ENCODE measurements at places on chromosomes 2 and 18.

GRCh38 chr2:195320413-195320973, 336.5 kb upstream of the SLC39A10 start:
- no peak for DNase-seq

DNA sequence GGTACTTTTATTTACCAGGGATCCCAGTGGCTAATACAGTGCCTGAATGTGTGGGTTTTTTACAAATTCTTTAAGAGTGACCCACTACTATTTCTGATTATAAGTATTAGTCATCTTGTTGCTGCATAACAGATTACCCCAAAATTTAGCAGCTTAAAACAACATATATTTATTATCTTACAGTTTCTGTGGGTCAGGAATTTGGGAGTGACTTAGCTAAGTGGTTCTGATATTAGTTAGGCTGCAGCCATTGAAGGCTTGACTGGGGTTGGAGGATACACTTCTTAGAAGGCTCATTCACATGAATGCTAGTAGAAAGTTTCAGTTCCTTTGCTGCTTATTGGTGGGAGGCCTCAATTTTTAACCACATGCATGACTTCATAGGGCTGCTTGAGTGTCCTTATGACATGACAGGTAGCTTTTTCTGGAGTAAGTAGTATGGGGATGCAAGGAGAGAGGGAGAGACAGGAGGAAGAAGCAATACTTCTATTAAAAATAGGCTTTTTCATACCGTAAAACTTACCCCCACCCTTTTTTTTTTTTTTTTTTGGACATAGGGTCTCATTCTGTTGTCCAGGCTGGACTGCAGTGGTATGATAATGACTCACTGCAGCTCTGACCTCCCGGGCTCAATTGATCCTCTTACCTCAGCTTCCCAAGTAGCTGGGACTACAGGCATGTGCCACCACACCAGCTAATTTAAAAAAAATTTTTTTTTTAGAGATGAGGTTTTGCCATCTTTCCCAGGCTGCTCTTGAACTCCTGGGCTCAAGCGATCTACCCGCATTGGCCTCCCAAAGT, 13.3 kb upstream of the POLE4 start:
- no peak for DNase-seq

DNA sequence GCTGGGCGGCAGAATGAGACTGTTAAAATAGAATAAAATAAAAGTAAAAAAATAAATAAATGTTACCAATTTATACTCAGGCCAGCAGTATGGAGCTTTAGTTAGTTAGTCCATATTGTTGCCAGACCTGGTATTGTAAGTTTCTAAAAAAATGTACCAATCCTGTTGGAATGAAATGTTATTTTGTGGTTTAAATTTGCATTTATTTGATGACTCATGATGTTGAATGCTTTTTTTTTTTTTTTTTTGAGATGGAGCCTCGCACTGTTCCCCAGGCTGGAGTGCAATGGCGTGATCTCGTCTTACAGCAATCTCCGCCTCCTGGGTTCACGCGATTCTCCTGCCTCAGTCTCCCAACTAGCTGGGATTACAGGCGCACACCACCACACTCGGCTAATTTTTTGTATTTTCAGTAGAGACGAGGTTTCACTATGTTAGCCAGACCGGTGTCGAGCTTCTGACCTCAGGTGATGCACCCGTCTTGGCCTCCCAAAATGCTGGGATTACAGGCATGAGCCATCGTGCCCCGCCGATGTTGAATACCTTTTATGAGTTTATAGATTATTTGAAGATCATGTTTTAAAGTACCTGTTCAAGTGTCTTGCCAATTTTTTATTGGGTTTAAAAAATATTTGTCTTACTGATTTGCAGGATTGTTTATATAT, 5.7 kb upstream of the PTPRN start:
- DNase-seq: no peak

DNA sequence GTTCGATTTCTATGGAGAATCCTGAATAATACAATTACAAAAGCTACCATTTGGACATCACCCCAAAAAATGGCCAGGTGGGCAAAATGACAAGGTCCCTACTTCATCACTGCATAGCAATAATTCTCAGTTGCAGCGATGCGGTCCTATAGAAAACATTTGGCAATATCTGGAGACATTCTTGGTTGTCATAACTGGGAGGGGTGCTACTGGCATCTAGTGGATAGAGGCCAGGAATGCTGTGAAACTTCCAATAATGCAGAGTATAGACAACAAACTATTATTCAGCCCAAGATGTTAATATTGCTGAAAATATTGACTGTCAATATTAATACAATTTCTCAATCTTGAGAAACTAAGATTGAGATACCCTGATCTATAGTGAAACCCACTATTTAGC, 637.8 kb upstream of the PKDCC start:
- no peak for DNase-seq

- no peak for DNase-seq
These were observed 20.1 kb downstream of the PAX8 start for GRCh38 chr2:113258471-113259147.

- no peak for DNase-seq
These were observed 23.5 kb downstream of the PRKRA start for GRCh38 chr2:178427458-178427857.

- no peak for DNase-seq
These were observed 86.0 kb downstream of the TAF4B start for GRCh38 chr18:26312199-26312598.

DNA sequence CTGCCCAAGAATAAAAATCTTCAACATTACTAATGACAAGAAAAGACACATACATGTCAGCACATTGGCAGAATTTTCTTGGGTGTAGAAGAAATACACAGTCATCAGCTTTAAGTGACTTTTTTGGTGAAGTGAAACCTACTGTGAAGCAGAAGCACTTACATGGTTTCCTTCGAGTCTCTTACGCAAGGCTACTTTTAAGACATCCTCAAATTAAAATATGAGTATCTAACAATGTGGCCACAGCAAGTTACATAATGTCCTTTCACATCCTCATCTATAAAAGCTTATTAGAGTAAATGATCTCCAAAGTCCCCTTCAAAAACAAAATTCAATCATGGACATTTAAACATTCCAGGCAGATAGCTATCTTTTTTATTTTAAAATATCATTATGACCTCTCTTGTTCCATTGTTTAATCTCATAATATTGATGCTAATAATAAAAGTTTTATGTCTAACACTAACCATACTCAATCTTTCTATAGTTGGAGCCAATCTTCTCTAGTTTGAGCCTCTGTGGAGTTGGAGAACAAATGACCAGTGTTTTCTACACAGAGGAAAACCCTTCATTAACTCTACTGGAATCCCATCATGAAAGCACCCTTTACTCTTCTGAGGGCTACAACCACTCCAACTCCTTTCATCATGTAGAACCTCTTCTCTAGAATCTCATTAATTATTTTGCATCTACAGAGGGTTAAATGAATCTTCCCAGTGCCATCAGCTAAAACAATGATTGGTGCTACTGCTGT, 182.2 kb upstream of the ZFP36L2 start:
- DNase-seq: no peak

DNA sequence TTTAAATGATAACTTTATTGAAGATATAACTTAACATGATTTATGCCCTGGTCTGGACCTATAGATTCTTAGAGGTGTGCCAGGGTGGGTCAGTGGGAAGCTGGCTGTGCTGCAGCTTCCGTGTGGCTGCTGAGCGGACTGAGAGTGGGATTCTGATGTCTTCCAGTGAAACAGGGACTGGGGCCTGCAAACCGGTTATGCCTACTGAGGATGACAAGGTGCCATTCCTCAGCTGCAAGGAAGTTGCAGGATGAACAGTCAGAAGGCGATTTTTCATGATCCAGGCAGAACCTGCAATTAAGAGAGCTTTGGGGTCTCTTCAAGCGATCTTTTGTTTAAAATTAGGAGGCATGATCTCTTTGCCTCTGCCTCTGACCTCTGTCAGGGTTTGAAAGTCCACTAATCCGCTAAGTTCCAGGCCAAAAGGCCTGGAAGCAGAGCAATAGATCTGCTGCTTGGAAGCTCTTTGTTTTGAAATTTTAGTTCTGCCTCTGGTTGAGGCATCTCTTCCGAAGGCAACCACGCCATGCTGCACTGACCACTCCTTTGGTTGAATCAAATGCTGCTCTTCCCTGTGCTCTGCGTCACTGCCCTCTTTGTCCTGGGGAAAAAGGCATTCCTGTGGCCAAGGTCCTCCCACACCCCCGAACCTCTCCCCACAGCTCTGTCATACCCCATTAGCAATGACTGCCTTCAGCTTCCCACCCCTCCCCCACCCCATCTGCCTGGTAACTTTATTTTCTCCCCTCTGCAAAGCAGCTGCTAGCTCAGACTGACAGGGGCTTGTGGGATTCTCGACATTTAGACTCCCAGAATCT, 2.0 kb downstream of the TMEM169 start:
- DNase-seq: no peak

DNA sequence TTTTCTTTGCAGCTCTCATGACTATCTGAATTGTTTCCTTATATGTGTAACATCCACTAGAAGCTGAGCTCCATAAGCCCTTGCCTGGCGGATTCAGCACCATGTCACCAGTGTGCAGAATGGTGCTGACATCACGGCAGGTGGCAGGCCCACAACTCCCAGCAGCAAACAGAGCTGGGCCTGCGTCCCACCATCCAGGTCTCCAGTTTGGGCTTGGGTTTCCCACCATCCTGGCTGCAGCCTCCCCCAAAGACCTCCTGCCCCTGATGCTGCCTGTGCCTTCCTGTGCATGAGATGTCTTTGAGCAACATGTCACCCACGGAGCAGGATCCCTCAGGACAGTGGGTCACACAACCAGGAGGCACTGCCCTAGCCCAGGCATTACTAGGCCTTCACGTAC, 113.1 kb downstream of the TNS1 start:
- DNase-seq: no peak

DNA sequence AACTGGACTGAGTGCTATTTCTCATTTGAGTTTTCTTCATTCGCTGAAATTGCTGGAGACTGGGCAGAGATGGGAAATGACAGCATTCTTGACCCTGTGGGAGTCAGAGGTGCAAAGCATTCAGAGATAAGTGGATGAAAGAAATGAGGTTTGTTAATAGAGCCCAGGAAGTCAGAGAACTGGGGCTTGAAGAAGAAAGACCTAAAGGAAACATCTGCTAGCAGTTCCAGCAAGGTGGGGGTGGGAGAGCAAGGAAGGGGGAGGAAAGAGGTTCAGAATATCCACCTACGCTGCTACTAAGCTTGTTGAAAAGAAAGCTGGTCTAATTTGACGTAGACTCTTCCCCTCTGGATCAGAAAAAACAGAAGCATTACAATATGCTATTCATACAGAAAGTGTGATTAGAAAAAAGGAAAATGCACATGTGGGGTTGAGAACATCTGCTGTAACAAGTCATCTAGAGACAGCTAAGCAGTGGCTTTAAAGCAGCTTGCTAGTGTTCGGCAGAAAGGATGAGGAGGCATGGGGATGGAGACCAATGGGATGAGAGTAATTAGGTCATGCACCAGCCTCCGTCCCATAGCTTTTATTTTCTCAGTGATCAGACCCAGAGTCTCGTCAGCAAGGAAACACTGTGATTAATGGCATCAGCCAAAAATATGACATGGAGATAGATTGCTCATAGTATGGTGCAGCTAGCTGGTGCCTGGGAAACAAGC, 29.7 kb downstream of the NAB1 start:
- DNase-seq: no peak

GRCh38 chr2:60836491-60836890, 44.9 kb upstream of the REL start:
- no peak for DNase-seq

- no peak for DNase-seq
These were observed 49.0 kb upstream of the TMEM18 start for GRCh38 chr2:726169-726568.

GRCh38 chr2:108417254-108417653, 31.8 kb upstream of the GCC2 start:
- no peak for DNase-seq

DNA sequence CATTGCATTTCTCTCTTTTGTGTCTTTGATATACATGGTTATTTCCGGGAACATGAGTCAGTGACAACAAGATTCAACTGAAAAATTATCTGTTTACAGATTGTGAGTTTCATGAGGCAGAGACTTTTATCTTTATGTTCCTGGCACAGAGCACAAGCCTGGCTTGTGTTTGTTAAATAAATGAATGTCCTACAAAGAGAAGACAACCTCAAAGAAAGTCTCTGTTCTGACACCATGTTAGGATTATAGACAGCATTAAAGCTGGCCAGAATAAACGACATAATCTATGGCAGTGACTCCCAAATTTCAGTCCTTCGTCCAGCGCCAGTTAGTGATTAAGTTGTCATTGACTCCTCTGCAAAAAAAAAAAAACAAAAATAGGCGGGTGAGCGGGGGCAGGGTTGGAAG, 97.4 kb upstream of the DNAJC10 start:
- no peak for DNase-seq

- DNase-seq: no peak
These were observed 396.4 kb upstream of the LRRTM1 start for GRCh38 chr2:80700961-80701360.

DNA sequence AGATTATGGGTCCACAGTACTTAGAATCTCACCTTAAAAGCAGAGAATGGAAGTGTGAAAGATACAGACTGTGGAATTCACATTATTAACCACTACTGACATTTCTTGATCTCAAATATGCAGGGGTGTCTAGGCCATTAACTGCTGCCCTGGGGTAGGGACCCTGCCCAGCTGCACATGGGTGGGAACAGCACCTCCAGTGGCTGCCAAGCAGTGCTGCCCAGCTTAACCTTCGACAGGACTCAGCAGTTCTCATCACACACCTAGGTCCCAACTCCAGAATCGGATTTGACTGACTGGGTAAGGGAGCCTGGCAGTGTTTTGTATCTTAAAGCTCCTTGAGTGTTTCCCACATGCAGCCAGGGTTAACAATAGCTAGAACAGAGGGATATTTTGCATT, 14.9 kb downstream of the ERFE start:
- no peak for DNase-seq

- no peak for DNase-seq
These were observed 286.4 kb downstream of the CDH19 start for GRCh38 chr18:66317243-66318090.

DNA sequence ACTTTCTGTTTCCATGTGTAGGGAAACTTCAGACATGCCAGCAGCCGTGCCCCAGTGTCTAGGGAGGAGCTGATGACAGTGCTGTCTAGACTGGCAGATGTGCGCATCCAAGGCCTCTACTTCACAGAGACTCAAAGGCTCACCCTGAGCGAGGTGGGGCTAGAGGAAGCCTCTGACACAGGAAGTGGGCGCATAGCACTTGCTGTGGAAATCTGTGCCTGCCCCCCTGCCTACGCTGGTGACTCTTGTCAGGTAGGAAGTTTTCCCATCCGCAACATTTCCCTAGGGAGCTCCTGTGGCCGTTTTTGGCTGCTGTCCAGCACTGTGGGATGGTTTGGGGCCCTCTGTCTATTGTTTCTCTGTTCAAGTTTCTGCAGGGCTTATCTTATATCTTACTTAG, 143.1 kb upstream of the TTC39C start:
- no peak for DNase-seq

DNA sequence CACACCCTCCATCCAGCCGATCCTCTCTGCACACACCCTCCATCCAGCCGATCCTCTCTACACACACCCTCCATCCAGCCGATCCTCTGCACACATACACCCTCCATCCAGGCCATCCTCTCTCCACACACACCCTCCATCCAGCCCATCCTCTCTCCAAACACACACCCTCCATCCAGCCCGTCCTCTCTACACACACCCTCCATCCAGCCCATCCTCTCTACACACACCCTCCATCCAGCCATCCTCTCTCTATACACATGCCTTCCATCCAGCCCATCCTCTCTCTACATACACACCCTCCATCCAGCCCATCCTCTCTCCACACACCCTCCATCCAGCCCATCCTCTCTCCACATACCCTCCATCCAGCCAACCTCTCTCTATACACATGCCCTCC, 83.1 kb downstream of the EIPR1 start:
- no peak for DNase-seq
